ENCODE measurements at places on chromosomes 2 and 18.
A peak's percentile ranks its signal among the peaks of the same experiment; 100 is the strongest.

GRCh38 chr2:159144776-159145614, 141.5 kb downstream of the WDSUB1 start:
- DNase-seq, result no peak

DNA sequence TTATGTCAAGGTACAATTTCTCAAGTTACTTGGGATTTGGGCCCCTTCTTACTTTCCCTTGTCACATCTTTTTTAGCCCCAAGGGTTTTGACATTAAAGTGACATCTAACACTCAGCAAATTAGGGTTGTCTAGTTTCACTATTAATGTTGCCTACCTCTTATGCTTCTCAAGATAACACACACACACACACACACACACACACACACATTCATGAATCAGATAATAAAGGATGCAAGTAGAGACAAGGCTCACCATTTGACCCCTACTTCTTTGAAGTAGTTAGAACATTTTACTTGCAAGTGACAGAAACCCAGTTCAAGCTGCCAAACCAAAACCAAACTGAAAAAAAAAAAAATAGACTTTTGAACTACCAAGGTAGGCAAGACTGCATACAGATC, 138.8 kb downstream of the TRIB2 start:
- peak; percentile 9 for DNase-seq

DNA sequence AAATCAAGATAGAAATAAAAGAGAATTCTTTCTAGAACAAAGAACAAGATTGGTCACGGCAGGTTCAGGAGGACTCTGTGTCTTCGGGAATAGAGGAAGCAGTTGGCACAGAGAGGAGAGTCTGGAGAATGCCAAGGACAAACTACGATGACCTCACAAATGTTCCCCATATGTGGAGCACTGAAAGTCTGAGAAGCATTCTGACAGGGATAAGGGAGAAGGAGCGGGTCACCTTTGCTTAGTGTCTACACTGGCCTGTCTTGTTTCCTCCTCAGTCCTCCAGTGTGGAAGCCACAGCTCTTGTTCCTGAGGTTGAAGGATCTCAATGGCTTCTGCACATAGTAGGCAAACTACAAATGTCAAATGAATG, 338.8 kb downstream of the MYCN start:
- no peak for DNase-seq

DNA sequence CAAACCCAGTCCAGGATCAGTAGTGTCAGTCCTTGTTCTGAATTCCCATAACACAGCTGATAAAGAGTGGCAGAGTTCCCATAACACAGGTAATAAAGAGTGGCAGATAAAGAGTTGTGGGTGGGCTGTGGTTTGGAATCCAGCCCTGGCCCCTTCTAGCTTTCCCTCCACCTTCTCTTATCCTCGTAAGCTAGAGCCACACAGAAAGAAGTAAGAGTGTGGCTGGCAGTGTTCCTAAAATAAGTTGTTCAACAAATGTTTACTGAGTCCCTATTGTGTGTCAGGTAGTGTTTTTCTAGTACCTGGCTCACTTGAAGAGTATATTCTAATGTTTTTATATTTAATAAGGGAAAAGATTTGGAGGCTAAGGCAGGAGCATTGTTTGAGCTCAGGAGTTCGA, 65.0 kb upstream of the BCL2L11 start:
- DNase-seq, result no peak

DNA sequence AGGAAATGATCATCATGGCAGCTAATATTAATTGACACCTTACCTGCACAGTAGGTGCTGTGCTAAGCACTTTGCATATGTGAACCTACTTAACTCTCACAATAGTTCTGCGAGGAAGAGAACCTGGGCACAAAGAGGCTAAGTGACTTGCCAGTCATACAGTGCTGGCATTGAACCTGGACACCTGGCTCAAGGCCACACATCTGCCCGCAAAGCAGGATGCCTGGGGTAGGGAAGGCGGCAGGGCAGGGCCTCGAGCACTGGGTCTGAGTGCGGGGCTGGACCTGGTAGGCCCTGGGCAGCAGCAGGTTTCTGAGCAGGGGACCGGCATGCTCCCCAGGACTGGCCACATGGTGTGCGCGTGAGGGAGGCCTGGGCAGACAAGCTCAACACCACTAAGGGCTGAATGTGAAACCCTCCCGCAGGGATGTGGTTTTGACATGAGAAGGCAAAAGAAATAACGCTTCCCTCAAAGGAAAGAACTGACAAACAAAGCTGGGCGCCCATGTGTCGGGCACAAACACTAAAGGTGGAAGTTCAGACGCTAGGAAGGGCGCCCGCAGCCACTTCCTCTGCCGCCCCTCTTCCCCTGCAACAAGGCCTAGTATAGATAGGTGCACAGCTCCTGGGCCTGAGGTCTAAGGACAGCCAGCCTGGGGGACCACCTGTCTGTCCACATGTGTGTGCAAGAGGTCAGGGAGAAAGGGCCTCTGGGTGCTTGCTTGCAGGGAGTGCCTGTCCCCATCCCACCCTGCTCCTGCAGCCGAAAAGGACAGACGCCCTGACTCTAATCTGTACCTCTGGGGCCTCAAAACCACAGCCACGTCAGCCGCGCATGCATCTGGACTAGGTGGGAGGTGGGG, 92.5 kb downstream of the ZFP36L2 start:
- DNase-seq, result peak; percentile 86

DNA sequence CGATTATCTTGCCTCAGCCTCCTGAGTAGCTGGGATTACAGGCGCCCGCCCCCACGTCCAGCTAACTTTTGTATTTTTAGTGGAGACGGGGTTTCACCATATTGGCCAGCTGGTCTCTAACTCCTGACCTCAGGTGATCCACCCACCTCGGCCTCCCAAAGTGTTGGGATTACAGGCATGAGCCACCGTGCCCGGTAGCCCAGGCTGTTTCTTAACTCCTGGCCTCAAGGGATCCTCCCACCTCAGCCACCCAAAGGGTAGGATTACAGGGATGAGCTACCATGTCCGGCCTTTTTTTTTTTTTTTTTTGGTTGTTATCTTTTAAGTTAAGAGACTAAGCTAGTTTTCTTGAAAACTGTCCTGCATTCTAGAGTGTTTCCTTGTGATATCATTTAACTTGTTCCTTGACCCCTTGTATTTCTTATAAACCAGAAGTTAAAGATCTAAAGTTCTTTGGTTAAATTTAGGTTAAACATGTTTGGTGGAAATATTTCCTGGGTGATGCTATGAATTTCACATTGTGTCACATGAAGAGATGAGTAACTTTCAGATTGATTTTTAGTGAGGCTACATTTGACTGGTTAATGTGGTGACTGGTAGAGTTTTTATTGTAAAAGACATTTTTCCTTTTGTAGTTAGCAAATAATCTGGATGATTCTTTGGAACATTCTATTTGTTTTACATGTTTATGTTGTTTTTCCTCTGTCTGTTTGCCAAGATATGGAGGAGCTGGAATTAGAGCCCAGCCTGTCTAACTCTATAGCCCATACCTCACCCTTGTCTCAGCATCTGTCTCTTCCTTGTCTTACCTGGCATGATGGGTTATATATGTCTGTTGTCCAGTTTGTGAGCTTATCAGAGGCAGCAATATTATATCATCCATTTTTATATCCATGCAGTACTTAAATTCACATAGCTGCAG, 5.2 kb downstream of the NCAPH start:
- no peak for DNase-seq

GRCh38 chr2:23585273-23586170, 200.5 kb downstream of the KLHL29 start:
- no peak for DNase-seq

DNA sequence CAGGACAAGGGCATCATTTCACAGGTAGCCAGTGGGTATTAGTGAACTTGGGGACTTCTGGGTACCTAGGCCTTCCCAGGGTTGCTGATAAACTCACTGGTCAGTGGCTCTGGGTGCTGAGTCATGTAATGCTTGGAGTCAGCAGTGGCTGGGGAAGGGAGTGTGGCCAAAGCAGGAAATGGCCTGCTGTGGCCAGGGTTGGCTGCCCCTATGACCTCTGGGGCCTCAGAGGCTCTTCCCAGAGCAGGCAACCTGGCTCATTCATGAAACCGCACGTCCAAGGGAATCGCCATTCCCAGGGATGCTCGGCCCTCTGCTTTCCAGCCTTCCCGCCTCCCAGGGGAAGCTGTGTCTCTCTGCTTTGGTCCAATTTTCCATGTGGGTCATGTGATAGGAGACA, 294.9 kb downstream of the DYSF start:
- no peak for DNase-seq

GRCh38 chr18:44602845-44603244, 77.8 kb upstream of the SETBP1 start:
- no peak for DNase-seq

DNA sequence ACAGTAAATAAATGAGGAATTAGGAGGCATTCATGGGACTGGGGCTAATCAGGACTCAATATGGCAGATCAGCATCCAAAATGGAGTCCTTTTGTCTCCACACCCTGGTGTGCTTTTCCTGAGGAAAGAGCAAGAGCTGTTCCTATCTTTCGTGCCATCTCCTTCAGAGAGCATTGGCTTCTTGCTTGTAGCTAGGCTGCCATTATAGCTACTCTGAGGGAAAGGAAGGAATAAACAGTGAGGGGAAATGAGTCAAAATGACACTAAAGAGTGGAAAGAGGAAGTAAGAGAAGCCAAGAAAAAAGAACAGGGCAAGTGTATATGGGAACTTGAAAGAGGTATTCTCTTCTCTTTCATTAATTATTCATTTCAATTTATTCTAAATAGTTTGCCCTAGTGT, 8.4 kb upstream of the NMI start:
- no peak for DNase-seq

GRCh38 chr2:23599006-23599405, 214.0 kb downstream of the KLHL29 start:
- DNase-seq, result no peak

GRCh38 chr2:85963068-85963467, 74.3 kb upstream of the ST3GAL5 start:
- DNase-seq, result no peak

DNA sequence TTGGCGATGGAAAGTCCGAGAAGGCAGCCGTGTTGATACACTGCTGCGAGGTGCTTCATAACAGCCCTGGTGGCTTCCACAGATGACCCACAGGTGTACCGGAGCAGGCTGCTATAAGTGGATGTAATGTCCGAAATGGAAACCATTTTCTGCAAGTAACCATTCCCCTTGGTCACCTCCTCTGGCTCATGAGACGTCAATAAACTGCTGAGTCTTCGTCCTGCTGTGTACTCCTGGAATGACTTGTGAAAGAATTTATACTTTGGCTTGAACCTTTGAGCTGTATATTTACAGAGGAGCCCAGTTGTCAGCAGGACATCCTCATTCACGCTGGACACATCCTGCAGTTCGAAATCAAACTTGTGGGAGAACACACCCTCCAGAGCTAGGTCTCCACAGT, 14.4 kb downstream of the NLRC4 start:
- no peak for DNase-seq

DNA sequence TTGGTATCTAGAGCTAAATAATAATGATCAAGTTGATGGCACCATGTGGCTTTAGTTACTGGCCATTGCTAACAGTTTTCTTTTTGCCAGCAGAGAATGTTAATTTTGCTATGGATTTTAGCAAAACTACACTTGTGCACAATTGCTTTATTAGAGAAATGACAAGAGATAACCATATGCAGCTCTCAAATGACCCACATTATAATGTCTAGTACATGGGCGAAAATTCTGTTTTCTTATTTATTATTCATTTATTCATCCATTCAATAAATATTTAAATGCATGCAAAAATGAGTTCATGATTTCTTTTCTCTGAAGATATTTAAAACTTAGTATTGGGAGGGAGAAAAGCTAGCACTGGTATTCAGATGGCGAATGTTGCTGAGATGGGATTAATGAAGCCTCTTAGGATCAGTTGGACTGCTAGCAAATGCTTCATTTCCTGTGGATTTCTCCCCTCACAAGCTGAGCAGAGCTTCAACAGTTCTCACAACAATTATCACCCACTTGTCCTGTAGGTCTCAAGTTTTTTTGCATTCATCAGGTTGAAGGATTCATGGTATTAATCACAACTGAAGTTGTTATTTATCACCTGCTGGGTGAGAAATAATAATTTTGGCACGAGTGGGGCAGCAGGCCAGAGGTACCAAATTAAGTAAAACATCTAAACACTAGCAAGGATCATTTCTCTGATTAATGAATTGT, 95.2 kb downstream of the MTX2 start:
- no peak for DNase-seq

DNA sequence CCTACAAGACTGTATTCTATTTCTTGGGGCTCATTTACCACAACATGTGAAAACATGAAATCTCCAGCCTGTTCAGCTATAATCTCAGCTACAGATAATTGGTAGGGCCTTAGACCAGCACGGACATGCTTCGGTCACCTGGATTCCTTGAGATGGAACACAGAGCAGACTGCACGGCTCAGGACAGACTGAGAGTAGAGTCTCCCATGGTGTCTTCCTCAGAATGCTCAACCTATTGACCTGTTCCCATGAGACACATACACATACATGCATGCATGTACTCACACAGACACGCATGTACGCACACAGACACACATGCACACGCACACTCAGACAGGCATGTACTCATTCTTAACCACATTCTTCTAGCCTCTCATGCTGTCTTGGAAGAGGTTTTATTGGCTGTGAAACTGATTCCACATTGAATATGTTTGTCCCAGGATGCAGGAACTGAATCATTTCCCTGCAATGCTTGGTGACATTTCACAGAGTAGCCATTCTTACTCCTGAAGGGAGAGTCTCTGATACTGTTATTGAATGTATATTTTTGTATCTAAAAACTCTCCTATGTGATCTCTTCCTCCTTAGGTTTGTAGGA, 23.5 kb upstream of the BZW1 start:
- no peak for DNase-seq

DNA sequence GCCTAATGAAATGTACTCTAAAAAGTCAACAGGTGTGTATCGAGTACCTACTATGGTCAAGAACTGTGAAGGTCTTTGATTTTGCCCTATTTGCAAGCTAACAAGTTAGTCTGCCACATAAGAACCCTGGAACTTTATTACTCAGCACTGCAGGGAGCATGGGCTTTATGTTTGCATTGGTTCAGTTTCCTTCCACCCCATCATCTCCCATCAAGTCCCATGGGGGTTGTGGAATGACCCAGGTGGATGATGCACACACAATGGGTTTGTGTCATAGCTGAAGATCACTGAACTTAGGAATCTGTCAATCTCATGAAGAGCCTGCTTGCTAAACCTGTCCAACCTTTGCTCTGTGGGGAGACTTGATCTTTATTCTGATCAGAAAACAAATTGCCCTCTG, 265.5 kb downstream of the RPRM start:
- DNase-seq, result no peak

GRCh38 chr2:158893026-158893425, 75.4 kb upstream of the TANC1 start:
- DNase-seq, result no peak

- no peak for DNase-seq
These were observed 54.6 kb downstream of the IL1R2 start for GRCh38 chr2:102046135-102046986.

GRCh38 chr18:34787931-34788532, 77.9 kb downstream of the DTNA start:
- peak; percentile 55 for DNase-seq

All from CD4-positive, alpha-beta T cell (primary cell).